A549 treated with Hydrocortisone at 1 μM for 4 hours (cell line): ENCODE measurements at places on chromosomes 12 and 14. TPM values are rescaled to one million over a fixed set of nuclear protein-coding genes. Genes with fewer than 3 reads are reported as not detected.

MSI1 gene
- total RNA-seq, result 1.2 to 1.5 TPM (median 1.3 TPM) in 5 replicates

LRRC43 gene
- 0.09 to 0.52 TPM (median 0.13 TPM) in 4 of 5 replicates, not detected in the other for total RNA-seq

DBX2 gene
- total RNA-seq, result not detected in 5 replicates

PTPRR gene
- 0.21 to 0.46 TPM (median 0.36 TPM) in 5 replicates for total RNA-seq

HCAR2 gene
- total RNA-seq, result 0.05 to 0.10 TPM (median 0.08 TPM) in 4 of 5 replicates, not detected in the other

RPL10L gene
- not detected in 5 replicates for total RNA-seq

PLEKHD1 gene
- 0.02 to 0.07 TPM (median 0.03 TPM) in 5 replicates for total RNA-seq
